ENCODE measurements at places on chromosomes 6 and 20. TPM values are rescaled to one million over a fixed set of nuclear protein-coding genes. Genes with fewer than 3 reads are reported as not detected.

Gene PGC
- total RNA-seq: not detected

Gene FAM184A
- total RNA-seq: under 0.01 TPM

Gene TRIM31
- total RNA-seq: not detected

Gene CEP85L
- total RNA-seq: 7.8 TPM
